Activated CD4-positive, alpha-beta T cell treated with anti-CD3 and anti-CD28 coated beads, Interleukin-2, amount 10 ng/mL, durations not matched to agents 7 days and 5 days (primary cell): ENCODE measurements at places on chromosomes 11 and 22. TPM values are rescaled to one million over a fixed set of nuclear protein-coding genes. Genes with fewer than 3 reads are reported as not detected.

Gene HSPB2
- total RNA-seq, result not detected

Gene ATXN10
- 103 TPM for total RNA-seq

Gene SAA2
- 0.27 TPM for total RNA-seq

Gene BARX2
- total RNA-seq, result not detected

Gene A4GALT
- total RNA-seq, result 0.35 TPM

Gene OR52A1
- total RNA-seq, result not detected

Gene MS4A8
- not detected for total RNA-seq

Gene TMEM9B
- total RNA-seq, result 35.2 TPM

Gene TMEM121B
- total RNA-seq, result 0.06 TPM

Gene GSTT2B
- total RNA-seq, result not detected

Gene OR51L1
- not detected for total RNA-seq

Gene SMTNL1
- total RNA-seq, result not detected

Gene SAA4
- not detected for total RNA-seq

Gene HEPN1
- total RNA-seq, result not detected

Gene MYEOV
- total RNA-seq, result not detected

Gene TRIOBP
- 44.1 TPM for total RNA-seq

Gene GPHA2
- total RNA-seq, result not detected

Gene GSTT4
- not detected for total RNA-seq

Gene ELF5
- total RNA-seq, result not detected

Gene SCO2
- total RNA-seq, result 2.8 TPM

Gene ASCL2
- total RNA-seq, result 0.40 TPM

Gene TIGD3
- 0.79 TPM for total RNA-seq

Gene PAMR1
- not detected for total RNA-seq

Gene MS4A12
- not detected for total RNA-seq

Gene MIAT
- 37.8 TPM for total RNA-seq

Gene CDHR5
- total RNA-seq, result not detected

Gene ART1
- total RNA-seq, result not detected

Gene ACRV1
- not detected for total RNA-seq

Gene TRIM6
- 0.37 TPM for total RNA-seq

Gene GRM5
- not detected for total RNA-seq

Gene LIF
- total RNA-seq, result 102 TPM

Gene TMEM86A
- total RNA-seq, result 0.42 TPM

Gene ST3GAL4
- 7.6 TPM for total RNA-seq

Gene MS4A7
- total RNA-seq, result not detected

Gene FAM180B
- 0.25 TPM for total RNA-seq

Gene LRRC10B
- total RNA-seq, result not detected

Gene OR5AL1
- not detected for total RNA-seq

Gene ROBO4
- total RNA-seq, result not detected

Gene ZDHHC24
- total RNA-seq, result 16.9 TPM

Gene LYVE1
- not detected for total RNA-seq

Gene MUC6
- total RNA-seq, result not detected

Gene UBQLNL
- total RNA-seq, result 0.45 TPM

Gene OR2D2
- total RNA-seq, result not detected

Gene C22orf31
- not detected for total RNA-seq

Gene MS4A1
- total RNA-seq, result not detected

Gene OR4D5
- not detected for total RNA-seq

Gene OR8G5
- total RNA-seq, result not detected

Gene KDELR3
- total RNA-seq, result 0.17 TPM

Gene CHEK1
- total RNA-seq, result 87.2 TPM

Gene SCARF2
- total RNA-seq, result 1.1 TPM

Gene CYB561A3
- total RNA-seq, result 59.6 TPM

Gene DGAT2
- 0.99 TPM for total RNA-seq

Gene DKK3
- not detected for total RNA-seq

Gene ALG12
- 28.5 TPM for total RNA-seq
